H1 (cell line): ENCODE measurements at places on chromosomes 5 and 9.

- H3K4me1 ChIP-seq: no peaks in the 10 kb centered on the region
- H3K27ac ChIP-seq: no peak overlapping the region
- H3K36me3 ChIP-seq: no peaks in the 10 kb centered on the region
- H3K4me3 ChIP-seq: no peak overlapping the region
Observed at GRCh38 chr5:79809743-79810142, 120.1 kb downstream of the CMYA5 start.

DNA sequence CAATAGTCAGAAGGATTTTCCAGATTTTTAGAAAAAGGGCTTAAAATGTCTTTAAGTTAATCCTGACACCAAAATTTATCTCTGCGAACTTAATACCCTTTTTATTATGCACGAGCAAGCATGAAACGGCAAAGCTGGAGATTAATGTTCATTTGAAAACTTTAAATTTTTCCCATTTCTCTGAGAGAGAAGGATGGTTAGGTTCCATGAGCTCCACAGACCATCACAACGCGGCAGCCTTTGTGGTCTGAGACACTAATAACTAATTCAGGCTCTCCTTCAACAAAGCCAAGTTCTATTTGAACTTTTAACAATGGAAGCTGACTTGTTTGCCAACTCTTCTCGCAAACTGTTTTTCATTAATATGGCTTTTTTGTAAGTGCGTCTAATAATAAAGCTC, 94.7 kb downstream of the MYO10 start:
- H3K27me3 ChIP-seq: no peaks in the 10 kb centered on the region
- no peaks in the 10 kb centered on the region for H3K4me1 ChIP-seq
- no peak for DNase-seq
- no peak overlapping the region for H3K27ac ChIP-seq
- no peak overlapping the region for H3K4me3 ChIP-seq
- H3K36me3 ChIP-seq: no peaks in the 10 kb centered on the region

DNA sequence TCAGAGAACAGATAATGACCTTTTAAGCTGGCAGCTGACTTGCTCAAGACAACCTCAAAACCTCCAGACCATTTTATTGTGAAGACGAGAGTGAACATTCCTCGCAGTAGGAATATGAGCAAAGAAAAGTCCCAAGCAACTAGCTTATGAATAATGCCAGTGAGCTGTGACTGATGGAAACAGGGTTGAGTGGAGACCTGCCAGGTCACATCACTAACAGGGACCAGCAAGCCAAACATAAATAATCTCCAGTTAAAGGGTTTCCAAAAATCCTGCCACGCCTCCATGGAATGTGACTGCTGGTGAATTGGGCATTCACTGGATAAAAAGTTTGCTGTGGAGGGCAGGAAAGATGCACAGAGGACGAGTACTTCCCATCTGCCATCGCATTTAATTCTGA, 185.4 kb downstream of the CRB2 start:
- no peak overlapping the region for H3K27ac ChIP-seq
- no peak overlapping the region for H3K4me3 ChIP-seq
- H3K36me3 ChIP-seq: no peaks in the 10 kb centered on the region
- no peaks in the 10 kb centered on the region for H3K4me1 ChIP-seq

- H3K4me1 ChIP-seq: peaks cover 5% of the 10 kb centered on the region; the same call in 1 of the 2 replicates
- H3K36me3 ChIP-seq: no peaks in the 10 kb centered on the region
- H3K4me3 ChIP-seq: no peak overlapping the region
- H3K27me3 ChIP-seq: no peaks in the 10 kb centered on the region
Observed at GRCh38 chr5:17365811-17366138, 132.3 kb upstream of the TAF11L2 start.
